ENCODE measurements at places on chromosomes 13 and 19.

DNA sequence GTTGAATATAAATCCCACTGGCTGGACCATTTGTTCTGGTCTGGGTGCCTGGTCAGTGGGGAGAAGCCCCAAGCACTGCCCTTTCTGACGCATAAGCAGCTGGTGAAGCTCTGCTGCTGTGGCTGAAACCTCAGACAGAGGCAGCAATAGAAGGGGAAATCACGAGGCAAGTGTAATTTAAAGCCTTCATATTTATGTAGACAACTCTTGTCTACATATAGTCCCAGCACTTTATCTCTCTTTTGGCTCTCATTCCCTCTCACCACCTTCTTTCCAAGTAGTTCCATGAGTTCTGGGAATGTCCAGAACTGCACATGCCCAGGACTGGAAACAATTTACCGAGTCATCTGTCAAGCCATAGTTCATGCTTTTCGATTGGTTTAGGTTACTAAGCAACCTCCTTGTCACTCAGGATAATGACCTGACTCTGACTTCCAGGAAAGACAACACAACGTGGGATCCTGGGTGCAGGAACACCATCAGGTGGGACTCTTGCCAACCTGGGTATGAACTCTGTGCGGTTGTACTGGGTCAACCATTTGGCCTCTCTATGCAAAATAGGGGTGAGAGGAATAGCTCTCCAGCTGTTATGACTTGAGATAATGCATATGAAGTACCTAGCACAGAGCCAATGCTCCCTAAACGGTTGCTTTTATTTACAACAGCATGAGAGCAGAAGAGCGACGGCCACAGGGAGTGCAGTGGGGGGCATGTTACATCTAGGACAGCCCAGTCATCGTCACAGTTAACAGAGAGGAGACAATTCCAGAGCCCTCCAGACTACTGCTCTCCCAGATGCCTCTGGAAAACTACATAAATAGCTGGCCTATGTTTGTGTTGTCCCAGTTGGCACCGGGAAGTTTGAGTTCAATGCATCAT is 321.9 kb downstream of the FOXO1 start:
- no peak for DNase-seq

- DNase-seq, result no peak
These were observed 250.3 kb downstream of the DLEU7 start for GRCh38 chr13:50593207-50593606.

DNA sequence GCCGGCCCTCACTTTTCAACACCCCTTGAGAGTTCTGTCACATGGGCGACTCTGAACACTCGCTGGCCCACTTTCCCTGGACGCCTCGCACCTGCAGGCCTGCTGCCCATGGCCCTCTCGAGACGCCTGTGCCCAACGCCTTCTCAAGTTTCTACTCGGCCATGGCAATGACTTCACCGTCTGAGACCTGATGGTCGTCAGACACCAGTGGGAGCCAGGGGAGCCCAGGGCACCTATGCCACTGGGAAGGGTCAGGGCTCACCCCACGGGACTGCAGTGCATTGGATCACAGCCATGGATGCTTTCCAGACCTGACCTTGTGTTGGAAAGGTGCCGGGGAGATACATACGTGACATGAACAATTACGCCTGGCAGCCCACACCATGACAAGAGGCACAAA is 60.1 kb downstream of the KLF2 start:
- no peak for DNase-seq

GRCh38 chr13:29963089-29963488 is 112.7 kb upstream of the UBL3 start:
- DNase-seq, result no peak

- DNase-seq, result no peak
These were observed 1.3 kb upstream of the AXL start for GRCh38 chr19:41217741-41218140.

- no peak for DNase-seq
These were observed 16.0 kb upstream of the SEMA6B start for GRCh38 chr19:4575267-4576015.

GRCh38 chr13:109314101-109314500 is 472.3 kb downstream of the IRS2 start:
- no peak for DNase-seq

GRCh38 chr13:73035660-73036059 is 23.1 kb upstream of the KLF5 start:
- DNase-seq, result no peak

DNA sequence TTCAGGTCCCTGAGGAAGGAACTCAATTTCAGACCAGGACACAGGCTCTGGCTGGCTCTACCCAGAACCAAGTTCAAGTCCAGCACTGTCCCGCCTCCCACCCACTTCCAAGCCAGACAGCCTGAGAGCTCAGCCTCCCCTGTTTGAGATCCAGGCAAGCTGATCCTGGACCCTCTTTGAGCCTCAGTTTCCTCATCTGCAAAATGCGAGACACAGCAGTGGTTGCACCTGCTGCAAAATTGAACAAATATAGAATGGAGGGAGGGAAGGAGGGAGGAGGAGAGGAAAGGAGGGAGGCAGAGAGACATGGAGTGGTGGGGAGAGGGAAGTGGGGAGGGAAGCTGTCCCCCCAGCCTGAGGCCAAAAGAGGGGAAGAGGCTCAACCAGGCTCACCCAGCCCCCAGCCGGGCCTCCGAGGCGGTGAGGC is 751 bp downstream of the TMEM221 start:
- DNase-seq, result no peak

DNA sequence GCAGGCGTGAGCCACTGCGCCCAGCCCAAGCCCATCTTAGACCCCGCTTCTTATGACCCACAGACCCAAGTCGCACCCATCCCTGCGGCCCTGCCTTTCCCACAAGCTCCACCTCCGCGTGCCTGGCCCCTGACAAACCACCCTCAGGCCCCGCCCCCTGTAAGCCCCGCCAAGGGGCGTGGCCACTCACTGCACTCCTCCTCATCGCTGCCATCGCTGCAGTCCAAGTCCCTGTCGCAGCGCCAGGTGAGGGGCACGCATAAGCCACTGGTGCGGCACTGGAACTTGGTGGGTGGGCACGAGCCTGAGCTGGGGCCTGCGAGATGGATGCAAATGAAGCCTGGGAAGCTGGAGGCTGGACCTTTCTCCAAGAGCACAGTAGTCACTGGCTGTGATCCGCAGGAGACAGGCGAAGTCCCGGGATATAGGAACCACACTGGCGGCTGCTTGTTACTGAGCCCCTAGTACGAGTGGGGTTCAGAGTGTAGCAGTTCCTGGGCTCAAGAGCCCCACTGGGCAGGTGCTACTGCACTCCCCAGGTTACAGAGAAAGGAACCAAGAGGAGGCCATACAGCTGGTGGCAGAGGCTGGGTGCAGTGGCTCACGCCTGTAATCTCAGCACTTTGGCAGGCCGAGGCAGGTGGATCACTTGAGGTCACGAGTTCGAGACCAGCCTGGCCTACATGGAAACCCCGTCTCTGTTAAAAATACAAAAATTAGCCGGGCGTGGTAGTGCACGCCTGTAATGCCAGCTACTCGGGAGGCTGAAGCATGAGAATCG is 3.1 kb downstream of the CD320 start:
- DNase-seq, result no peak

DNA sequence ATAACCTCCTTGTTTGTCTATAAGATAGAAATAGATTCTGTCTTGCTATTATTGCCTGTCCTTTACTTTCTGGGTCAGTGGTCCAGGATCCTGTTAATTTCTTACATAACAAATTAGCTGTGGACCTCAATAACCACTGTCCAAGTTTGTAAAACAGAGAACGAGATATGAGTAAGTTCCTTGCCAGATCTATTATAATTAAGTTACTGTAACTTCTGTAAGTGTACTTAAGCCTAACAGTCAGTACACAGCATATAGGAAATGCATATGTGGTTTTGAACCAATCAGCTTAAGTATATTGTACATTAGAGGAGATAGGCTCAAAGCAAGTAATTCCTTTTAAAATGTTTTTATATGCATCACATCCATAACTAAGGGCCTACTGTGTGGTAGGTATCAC is 34.9 kb downstream of the HTR2A start:
- DNase-seq, result no peak

DNA sequence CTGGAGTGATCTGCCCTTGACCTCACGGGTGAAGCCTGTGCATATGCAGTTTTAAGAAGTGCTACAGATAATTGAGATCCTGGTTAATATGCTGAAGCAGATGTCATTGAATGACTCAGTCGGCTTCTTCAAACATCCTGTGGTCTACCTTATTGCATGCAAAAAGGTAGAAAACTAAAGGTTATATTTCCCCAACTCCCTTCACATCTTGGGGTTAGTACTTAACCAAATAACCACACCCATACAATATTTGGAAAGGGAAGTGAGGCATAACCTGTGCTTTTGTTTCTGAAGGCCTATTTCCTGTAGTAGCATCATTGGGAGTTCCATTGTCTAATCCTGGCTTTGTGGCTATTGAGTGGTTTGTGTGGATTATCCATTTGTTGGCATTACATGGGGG is 58.3 kb downstream of the RAP2A start:
- no peak for DNase-seq

DNA sequence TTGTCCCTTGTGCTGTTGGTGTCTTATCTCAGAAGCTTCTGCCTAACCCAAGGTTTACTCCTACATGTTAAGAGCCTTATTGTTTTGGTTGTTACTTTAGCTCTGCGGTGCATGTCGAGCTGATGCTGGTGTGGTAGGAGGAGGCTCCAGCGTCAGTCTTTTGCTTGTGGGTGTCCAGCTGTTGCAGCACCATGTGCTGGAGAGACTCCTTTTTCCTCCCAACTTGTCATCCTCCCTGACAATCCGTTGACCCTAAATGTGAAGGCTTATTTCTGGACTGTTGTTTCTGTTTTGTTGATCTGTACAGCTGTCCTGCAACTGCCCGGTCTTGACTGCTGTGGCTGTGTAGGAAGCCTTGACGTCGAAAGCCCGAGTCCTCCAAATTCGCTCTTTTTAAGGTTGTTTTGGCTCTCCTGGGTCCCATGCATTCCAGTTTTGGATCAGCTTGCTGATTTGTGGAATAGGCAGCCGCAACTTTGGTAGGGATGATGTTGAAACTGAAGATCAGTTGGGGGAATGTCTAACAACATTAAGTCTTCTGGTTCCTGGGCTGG is 15.3 kb downstream of the NAXD start:
- no peak for DNase-seq

DNA sequence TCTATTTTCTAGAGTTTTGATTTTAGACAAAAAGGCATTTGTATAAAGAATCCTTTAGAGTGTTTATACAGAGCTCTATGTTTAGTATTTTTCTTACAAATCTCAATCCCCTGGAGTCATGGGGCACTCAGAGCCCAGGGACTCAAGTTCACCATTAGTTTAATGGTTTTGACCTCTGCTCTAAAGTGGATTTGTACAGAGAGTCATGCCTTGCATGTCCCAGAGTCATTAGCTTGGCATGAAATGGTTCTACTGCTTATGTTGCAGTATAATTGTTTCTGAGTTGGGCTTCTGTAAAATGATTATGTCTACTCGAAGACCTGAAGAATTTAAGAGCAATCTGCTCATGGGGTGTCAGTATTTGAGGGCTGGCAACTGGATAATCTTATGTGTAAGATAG is 406.2 kb downstream of the DLEU7 start:
- no peak for DNase-seq

DNA sequence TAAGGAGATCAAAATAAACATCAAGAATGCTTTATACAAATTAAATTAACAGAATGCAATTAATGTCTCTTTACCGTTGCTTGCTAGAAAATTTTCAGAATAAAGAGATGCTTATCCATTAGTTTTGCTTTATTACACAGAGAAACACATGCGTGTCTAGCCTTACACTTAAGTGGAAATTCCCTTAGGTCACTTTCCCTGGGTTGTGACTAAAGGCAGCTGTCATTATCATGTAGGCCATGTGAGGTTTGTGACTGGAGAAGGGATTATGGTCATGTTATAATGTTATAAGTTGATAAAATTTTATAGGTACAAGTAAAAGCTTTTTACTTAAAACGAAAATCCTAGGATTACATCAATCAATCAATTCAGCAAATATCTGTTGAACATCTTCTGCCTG is 121.0 kb downstream of the KCNRG start:
- DNase-seq, result no peak

DNA sequence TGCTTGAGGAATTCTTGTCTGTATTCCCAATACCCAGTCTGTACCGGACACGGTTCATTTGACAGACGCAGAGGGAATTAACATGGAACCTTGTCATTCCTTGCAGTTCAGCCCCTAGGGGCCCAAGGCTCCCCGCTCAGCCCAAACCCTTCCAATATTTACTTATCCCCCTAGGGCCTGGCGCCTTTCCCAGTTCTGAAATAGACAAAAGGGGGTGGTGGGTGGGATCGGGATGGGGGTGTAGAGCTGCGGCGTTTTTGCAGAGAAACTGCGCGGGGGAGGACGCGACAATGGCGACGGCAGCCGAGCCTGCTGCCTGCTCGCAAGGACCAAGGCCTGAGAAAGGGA is 583 bp downstream of the AKAP8L start:
- DNase-seq, result peak; percentile 16

DNA sequence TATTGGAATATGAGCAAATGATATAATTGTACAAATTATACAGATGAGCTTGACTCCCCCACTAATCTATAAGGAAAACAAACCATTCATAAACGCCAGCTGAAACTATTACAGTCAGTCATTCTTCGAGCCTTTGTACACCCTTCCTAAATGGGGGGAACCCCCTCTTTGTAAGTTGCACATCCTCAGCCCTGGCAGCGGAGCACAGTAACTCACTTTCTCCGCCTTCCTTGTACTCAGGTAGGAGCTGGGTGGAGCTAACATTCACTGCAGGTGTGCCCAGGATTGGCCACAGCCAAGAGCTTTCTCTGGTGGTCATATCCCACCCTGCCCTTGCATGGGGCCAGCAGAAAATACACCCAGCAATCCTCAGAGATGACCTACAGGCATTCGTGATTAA is 28.6 kb downstream of the PIN1 start:
- DNase-seq, result no peak

GRCh38 chr19:58575183-58576041 is 2.3 kb upstream of the MZF1 start:
- no peak for DNase-seq

GRCh38 chr13:40342901-40343300 is 323.5 kb downstream of the FOXO1 start:
- no peak for DNase-seq

- no peak for DNase-seq
These were observed 332 bp upstream of the SUPT20H start for GRCh38 chr13:37059848-37060192.

- no peak for DNase-seq
These were observed 103.9 kb downstream of the GADD45B start for GRCh38 chr19:2579678-2580280.

- no peak for DNase-seq
These were observed 15.3 kb upstream of the GPR183 start for GRCh38 chr13:99322297-99323103.

DNA sequence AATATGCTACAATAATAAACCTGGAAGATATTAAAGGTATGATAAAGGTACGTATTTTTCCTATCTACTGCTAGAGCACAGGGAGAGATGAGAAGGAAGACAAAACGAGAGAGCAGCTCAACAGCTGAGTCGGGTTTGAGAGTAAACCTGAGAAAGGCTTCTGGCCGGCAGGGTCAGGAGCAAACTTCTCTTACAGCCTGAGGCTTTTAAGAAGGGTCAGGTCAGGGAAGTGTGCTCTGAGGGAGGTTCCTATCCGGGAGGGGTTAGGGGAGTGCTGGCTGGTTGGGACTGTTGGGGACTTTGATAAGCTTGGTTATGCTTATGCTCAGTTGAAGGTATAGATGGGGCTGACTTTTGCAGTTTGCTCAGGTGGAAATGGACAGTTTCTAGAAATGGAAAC is 77.7 kb upstream of the PRR20A start:
- DNase-seq, result no peak

DNA sequence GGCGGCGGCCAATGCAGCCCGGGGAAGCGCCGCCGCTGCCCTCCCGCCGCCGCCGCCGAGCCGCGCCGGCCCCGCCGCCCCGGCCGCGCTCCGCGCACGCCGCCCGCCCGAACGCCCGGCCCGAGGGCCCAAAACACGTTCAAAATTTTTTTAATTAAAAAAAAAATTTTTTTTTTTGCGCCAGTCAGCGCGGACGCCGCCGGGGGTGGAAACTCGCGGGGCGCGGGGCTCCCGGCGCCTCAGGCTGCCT is 468 bp downstream of the HMGB1 start:
- no peak for DNase-seq
